Activated T-helper 17 cell treated with anti-CD3 and anti-CD28 coated beads, Interleukin-2, amount 50 U/mL, for 72 hours (primary cell): ENCODE measurements at places on chromosomes 11 and 22.

- no peak for ATAC-seq
Measured at GRCh38 chr22:30989474-30989873, 20.4 kb downstream of the TUG1 start.

GRCh38 chr11:29373725-29374124 lies 643.1 kb downstream of the KCNA4 start:
- ATAC-seq = no peak

GRCh38 chr11:46984548-46984947 lies 48.0 kb downstream of the CSTPP1 start:
- ATAC-seq = no peak

DNA sequence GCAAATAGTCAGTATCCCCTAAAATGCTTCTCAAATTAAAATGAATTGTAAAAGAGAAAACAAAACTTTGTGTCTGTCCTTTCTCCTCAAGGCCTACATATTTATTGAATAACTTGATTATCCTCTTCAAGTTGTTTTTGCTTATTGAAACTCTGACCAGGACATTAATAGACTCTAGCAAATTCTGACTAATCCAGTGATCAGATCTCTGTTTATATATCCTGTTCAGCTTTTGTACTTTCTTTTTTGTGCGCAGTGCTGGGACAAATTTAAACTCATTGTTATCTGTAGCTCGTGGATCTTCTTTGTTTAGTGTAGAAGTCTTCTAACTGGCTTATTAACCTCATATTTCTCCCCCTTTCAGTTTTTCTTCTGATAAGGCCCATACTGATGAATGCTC lies 139.9 kb upstream of the SORL1-AS1 start:
- ATAC-seq = no peak

DNA sequence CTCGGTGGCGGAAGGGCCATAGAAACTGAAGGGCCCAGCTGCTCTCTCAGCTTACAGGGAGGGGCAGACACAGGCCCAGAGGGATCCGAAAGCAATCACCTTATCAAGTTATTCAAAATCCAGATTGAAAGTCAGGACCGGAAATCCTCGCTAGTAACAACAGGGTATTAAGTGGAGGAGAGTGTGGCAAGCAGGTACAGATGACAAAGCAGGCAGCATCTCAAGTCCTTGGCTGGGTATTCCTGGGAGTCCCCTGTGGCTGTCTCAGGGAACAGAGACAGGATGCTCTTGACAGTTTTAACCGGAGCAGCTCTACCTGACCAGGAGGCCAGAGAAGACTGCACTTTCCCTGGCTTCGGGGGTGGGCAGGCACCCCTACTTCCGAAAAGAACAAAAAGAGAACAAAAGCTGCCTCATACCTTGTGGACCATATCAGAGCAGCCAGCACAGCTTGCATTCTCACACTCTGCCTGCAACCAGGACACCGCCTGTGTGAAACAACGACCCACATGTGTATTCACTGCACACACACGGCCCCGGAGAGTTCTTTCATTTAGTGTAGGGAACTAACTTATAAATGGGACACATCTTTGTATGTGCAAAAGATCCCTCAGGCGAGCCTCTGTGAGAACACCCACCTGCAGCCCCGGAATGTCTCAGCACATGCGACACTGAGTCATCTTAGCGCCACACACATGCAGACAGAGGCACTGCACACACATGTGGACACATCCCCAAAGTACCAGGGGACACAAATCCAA lies 78.3 kb downstream of the MICAL3 start:
- no peak for ATAC-seq
